Nasal cavity respiratory epithelium epithelial cell of viscerocranial mucosa (primary cell): ENCODE measurements at places on chromosomes 5 and 9. TPM values are rescaled to one million over a fixed set of nuclear protein-coding genes. Genes with fewer than 3 reads are reported as not detected.

Gene PCDHAC2
- 16.7 and 25.5 TPM in 2 replicates for total RNA-seq

Gene SPAAR
- total RNA-seq, result 0.07 TPM in 1 of 2 replicates, not detected in the other

Gene CXXC5
- 5.1 and 19.2 TPM in 2 replicates for total RNA-seq

Gene TIMD4
- total RNA-seq, result not detected in 2 replicates

Gene IFNA2
- total RNA-seq, result not detected in 2 replicates

Gene CFAP157
- total RNA-seq, result 0.07 TPM in 1 of 2 replicates, not detected in the other

Gene FBP2
- total RNA-seq, result not detected in 2 replicates

Gene PHF24
- total RNA-seq, result 0.14 and 0.68 TPM in 2 replicates

Gene KIF27
- 5.5 and 9.0 TPM in 2 replicates for total RNA-seq

Gene CARD9
- 0.34 and 1.2 TPM in 2 replicates for total RNA-seq

Gene SLC6A18
- not detected in 2 replicates for total RNA-seq

Gene CRHBP
- not detected in 2 replicates for total RNA-seq

Gene MEF2C
- under 0.01 and 2.1 TPM in 2 replicates for total RNA-seq

Gene OR1Q1
- not detected in 2 replicates for total RNA-seq

Gene SPARC
- total RNA-seq, result 7.9 and 78.7 TPM in 2 replicates

Gene LCN10
- total RNA-seq, result not detected in 2 replicates

Gene SCAMP1
- 65.3 and 66.8 TPM in 2 replicates for total RNA-seq

Gene SAXO1
- total RNA-seq, result under 0.01 TPM in 1 of 2 replicates, not detected in the other

Gene NEUROG1
- not detected in 2 replicates for total RNA-seq

Gene STKLD1
- under 0.01 and 0.07 TPM in 2 replicates for total RNA-seq

Gene TRIM23
- 22.3 and 28.7 TPM in 2 replicates for total RNA-seq

Gene TRPM6
- under 0.01 and 0.50 TPM in 2 replicates for total RNA-seq

Gene FLT4
- under 0.01 TPM in 1 of 2 replicates, not detected in the other for total RNA-seq

Gene SHROOM1
- 0.68 and 3.1 TPM in 2 replicates for total RNA-seq

Gene LHX6
- total RNA-seq, result 0.14 and 0.34 TPM in 2 replicates

Gene IL5
- not detected in 2 replicates for total RNA-seq

Gene ADAMTS16
- total RNA-seq, result not detected in 2 replicates

Gene CDC20B
- total RNA-seq, result under 0.01 TPM in 1 of 2 replicates, not detected in the other

Gene NNT
- 35.5 and 61.6 TPM in 2 replicates for total RNA-seq

Gene INPP5E
- total RNA-seq, result 3.1 and 9.0 TPM in 2 replicates

Gene SLCO6A1
- 0.21 TPM in 1 of 2 replicates, not detected in the other for total RNA-seq

Gene UGT3A1
- total RNA-seq, result not detected in 2 replicates

Gene CDX1
- total RNA-seq, result not detected in 2 replicates

Gene CAVIN4
- total RNA-seq, result 0.34 and 0.43 TPM in 2 replicates

Gene ORM2
- not detected in 2 replicates for total RNA-seq

Gene LCN1
- not detected in 2 replicates for total RNA-seq

Gene SPAG8
- total RNA-seq, result 0.14 TPM in 1 of 2 replicates, not detected in the other

Gene TOR4A
- 14.7 and 34.9 TPM in 2 replicates for total RNA-seq

Gene SLC6A19
- not detected in 2 replicates for total RNA-seq

Gene WWC1
- 27.7 and 45.8 TPM in 2 replicates for total RNA-seq

Gene C9orf57
- total RNA-seq, result not detected in 2 replicates

Gene GPR151
- total RNA-seq, result not detected in 2 replicates

Gene RASEF
- total RNA-seq, result 3.4 and 20.9 TPM in 2 replicates

Gene SECISBP2
- 25.6 and 39.4 TPM in 2 replicates for total RNA-seq

Gene NUTM2G
- not detected in 2 replicates for total RNA-seq

Gene SLC36A2
- total RNA-seq, result not detected in 2 replicates

Gene RPS14
- 1,801 and 3,444 TPM in 2 replicates for total RNA-seq

Gene C1QTNF3
- 0.34 and 1.00 TPM in 2 replicates for total RNA-seq

Gene CENPK
- total RNA-seq, result 1.1 and 4.8 TPM in 2 replicates

Gene NDUFS6
- 37.1 and 47.2 TPM in 2 replicates for total RNA-seq

Gene SOWAHA
- not detected in 2 replicates for total RNA-seq

Gene CCDC192
- total RNA-seq, result not detected in 2 replicates

Gene OR2V1
- not detected in 2 replicates for total RNA-seq

Gene NUDCD2
- total RNA-seq, result 7.4 and 11.3 TPM in 2 replicates

Gene CYLC2
- total RNA-seq, result not detected in 2 replicates

Gene CCDC180
- under 0.01 TPM in 2 replicates for total RNA-seq
